HuH-7.5 (cell line): ENCODE measurements at places on chromosomes 2 and 18.
A peak's percentile ranks its signal among the peaks of the same experiment; 100 is the strongest.

GRCh38 chr2:158131919-158132566, 30.4 kb downstream of the UPP2 start:
- DNase-seq = peak; percentile 18

DNA sequence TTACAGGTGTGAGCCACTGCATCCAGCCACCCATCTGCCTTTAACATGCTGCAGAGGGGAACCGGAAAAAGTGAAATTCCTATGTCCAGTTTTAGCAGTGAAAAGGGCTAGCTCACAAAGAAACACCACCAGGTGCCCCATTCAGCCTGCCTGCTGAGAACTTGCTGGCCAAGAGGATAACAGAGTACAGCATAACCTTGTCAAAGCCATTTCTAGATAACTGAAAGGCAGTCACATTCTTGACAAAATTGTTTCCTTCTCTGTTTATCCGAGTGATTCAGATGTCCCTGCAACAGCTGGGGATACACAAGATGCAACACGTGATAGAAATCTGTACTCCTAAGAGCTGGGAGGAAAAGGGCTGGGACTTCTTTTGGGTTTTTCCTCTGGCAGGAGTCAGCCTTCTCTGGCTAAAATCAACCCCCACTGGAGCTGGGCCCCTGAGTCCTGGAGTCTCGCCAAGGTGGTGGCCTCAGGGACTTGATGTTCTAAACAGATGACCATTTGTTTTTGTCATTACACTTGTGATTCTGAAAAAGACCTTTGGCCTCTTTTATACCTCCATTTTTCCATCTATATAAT, 505.4 kb downstream of the BCL11A start:
- no peak for DNase-seq

DNA sequence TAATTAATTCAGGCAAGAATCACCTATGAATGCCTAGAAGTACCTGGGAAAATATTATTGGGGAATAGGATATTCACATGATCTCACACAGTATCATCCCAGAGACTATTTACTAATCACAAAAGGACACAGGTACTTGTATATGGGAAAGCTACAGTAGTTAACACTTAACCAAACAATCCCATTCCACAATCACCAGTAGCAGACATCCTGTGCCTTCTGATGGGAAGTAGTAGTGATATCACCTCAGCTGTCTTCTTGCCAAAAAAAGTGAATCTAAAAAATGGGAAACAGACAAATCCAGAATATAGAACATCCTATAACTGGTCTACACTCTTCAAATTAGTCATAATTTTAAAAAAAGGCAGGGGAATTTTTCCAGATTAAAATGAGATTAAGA, 75.6 kb upstream of the CCDC150 start:
- no peak for DNase-seq

DNA sequence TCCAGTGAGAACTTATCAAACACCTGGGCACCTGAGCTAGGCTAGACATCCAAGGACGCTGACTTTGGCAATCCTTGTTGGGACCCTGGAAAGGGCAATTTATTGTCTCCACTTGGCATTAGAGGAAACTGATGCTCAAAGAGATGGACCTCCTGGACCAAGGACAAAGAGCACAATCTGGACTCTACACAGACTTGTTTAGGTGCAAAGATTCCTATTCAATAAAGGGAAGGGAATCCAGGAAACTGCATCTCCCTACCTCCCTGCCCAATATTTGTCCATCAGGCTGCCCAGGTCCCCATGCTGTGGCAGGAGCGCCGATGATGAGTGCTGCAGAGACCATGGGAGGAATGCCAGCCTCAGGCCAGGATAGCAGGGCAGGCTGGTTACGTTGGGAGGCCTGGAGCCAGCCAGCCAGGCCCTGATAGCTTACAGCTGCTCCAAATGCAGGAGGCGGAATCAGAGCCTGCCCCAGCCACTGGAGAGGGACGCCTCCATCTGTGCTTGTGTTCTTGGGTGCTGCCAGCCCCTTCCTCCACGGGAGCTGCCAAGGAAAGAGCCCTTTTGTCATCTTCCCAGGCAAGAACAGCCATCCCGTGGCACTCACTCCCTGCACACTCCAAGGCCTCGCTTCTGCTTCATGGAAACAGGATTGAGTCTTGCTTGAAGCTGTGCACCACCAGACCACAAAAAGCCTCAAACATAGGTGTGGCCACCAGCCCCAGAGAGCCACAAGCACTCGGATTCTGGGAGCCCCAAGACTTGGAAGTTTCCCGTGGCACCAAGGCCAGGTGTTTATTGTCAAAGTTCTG, 60.0 kb downstream of the HS1BP3 start:
- no peak for DNase-seq

- no peak for DNase-seq
These were observed 52.5 kb upstream of the MCFD2 start for GRCh38 chr2:46967990-46968647.

DNA sequence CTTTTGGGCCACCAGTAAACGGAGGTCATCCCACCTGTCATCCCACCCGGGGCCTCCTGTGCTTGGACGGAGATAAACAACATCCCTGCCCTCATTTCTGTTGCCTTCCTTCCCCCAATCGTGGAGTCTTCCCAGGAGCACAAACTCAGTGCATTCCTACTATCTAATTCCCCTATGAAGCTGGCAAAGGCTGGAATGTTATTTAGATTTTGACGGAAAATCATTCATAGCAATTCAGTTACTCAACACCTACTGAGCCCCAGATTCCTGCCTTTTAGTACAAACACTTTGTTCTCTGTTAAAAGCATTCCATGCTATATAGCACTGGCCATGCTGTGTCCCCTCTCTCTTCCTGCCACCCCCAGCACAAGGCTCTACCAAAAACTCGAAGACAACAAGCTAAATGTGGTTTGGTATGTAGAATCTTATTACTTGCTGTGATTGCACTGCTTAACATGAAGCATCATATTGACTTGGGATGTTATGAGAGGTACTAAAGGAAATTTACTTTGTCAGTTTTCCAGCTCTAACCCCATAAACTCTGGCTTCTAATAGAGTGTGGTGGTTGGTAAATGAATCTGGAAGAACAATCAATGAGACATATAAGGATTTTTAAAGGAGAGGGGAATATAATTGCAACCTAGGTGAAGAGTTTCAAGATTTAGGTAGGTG, 32.3 kb upstream of the IMPA2 start:
- DNase-seq = no peak

DNA sequence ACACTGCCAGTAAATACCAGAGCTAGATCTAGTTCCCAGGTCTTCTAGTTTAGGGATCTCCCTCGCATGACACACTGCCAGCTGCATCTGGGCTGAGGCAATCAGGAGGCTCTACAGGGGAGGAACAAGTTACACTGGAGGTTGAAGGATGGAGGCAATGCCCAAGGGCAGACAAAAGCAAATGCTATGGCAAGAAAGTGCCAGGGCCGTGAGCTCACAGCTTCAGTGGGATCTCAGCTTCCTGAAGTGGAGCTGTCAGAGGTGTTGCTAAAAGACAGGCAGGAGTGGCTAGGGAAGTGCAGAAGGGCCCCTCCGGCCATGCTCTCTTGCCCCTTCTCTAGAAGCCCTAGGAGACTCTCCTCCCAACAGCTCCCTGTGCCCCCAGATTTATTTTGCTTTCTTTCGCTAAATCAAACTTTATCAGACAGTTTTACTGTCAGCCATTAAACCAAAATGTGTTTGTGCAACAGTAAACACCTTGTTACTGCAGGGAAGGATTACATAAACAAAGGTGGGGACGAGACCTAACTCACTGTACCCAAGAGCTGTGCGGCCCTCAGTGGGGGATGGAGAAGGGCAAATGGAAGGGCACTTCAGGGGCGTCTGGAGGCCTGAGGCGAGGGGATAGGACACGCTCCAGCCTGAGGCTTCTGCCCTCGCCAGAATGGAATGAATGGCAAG, 39.4 kb upstream of the PKDCC start:
- no peak for DNase-seq

DNA sequence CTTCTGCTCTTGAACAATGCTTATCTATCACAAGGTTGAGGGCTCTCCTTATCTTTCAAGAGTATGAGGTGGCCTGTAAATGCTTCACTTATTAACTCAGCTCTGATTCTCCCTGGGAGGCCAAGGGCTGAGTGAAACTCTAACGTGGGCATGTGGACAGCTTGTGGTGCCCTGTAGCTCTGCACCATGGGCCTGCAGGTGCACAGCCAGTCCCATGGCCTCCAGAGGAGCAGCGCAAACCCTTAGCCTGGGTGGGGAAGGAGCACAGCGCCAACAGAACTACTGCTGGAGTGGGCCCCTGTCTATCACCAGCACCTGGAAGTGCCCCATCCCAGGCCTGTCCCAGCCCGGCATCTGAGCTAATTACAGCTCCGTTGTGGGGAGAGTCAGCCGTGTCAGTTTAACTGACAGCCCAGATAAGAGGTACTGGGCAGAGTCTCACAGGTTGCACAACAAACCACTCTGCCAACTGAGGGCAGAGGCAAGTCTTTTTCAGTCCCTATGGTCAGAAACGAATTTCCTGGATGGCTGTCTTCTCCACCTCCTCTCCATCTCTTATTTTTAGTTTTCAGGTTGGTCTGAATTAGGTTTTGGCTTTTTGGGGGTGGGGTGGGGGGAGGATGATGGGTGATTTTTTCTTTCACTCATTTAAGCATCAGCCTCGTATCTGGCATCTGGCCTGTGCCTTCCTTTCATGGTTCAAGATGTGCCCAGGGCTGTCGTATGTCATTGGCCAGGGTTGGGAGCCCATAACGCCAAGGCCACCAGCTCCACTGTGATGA, 219.5 kb downstream of the BCL2 start:
- no peak for DNase-seq

DNA sequence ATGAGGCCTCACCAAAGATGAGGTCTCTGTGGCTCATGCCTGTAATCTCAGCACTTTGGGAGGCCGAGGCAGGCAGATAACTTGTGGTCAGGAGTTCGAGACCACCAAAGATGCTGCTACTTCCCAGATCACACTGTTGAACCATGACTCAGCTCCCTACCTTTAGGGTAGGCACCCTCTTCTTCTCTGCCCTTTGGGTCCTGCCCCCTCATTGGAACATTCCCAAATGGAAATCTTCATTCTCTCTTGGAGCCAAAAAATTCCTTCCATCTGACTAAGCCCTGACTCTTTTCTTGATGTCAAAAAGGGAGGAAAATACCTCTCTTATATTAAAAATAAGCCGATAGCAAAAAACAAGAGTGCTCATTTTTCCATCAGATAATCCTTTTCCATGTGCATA, 183.5 kb downstream of the PAX3 start:
- no peak for DNase-seq

GRCh38 chr2:143623909-143624260, 494.7 kb downstream of the ARHGAP15 start:
- DNase-seq = no peak

GRCh38 chr2:171479154-171479814, 43.0 kb upstream of the CYBRD1 start:
- DNase-seq = no peak

DNA sequence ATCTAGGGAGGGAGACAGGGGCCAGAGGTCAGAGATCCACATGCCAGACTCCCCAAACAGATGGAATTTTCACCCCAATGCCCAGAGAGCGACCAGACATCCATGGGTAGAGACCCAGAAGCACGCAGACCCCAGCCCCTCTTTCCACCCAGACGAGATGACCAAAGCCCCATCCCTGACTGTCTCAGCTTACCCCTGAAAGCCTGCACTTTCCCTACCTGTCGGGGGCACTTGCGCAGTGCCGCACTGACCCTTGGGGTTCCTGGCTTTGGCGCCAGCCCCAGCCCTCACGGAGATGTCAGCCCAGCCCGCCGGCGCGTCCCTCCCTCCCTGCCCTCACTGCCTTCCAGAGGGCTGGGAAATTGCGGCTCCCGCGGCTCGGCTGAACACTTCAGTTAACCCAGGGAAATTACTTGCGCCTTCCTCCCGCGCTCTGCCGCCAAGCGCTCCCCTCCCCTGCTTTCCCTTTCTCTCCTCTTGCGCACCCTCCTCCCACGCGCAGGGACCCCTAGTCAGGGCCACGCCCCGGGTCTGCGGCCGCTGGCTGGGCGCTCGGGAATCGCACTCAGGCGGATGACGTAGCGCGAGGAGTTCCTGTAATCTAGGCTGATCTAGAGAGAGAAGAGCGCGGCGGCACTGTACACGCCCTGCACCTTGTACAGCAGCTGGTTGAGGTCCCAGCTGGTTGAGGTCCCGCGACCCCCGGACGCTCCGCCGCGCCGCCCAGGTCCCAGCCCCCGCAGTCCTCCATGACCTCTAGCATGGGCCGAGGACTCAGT, 12.0 kb downstream of the ALPG start:
- DNase-seq = no peak

DNA sequence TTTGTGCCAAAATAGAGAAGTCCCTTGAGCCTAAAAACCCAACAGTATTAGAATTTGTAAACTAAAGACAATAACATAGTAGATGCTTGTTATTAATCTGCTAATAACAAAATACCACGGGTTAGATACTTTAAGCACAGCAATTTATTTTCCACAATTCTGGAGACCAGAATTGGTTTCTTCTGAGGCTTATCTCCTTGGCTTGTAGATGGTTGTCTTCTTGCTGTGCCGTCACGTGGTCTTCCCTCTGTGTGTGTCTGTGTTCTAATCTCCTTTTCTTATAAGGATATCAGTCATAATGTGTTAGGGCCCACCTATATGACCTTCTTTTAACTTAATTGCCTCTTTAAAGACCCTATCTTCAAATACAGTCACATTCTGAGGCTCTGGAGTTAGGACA, 260.1 kb downstream of the CYRIA start:
- DNase-seq = no peak

DNA sequence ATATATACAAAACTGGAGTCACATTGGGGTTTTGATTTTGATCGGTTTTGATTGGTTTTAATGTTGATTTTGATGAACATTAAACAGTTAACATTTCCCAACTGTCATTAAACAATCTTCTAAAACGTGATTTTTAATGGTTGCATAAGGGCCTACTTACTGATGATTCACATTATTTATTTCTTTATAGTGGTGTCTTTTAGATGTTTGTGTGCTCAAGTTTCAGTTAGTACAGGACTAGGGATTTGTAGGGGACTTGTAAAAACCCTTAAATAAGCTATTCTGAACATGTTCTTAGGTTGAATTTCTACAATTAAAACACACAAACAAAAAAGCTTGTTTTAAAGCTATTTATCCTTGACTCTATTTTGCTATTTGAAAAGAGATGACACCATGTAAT, 61.6 kb downstream of the TTC21B start:
- DNase-seq = no peak

DNA sequence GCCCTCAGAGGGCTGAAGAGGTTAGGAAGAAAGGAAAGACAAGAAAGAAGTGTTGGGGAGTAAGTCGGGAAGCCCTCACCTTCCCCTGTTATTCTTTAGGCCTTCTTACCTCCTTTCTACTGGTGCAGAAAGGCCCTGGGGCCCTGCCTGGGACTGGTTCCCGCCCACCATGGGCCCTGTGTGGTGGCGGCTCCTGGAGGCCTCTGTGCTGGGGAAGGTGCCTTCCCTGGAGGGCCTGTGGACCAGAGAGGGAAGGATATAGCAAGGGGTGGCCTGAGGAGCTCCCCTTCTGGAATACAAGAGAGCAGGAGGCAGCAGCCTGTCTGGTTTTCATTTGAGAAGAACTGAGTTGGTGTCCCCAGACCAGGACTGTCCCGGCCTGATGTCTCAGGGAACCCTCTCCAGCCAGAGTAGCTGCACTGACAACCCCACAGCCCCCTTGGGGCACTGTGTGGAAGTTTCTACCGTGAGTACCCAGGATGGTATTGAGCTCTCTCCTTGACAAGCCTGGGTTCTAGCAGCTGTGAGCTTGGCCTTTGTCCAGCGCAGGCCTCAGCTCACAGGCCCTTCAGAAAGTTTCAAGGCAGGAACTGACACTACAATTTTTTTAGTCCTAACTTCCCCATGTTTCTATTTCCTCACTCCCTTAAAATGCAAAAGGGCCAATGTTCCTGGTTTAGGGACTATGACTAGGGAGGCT, 47.1 kb downstream of the EFR3B start:
- DNase-seq = no peak

- no peak for DNase-seq
These were observed 116.0 kb downstream of the SETBP1 start for GRCh38 chr18:44796429-44797428.

- no peak for DNase-seq
These were observed 353.6 kb upstream of the MAP2 start for GRCh38 chr2:209070262-209070661.
